ENCODE measurements at places on chromosomes 16 and 17.

GRCh38 chr17:76368545-76368944, 14.8 kb upstream of the PRPSAP1 start:
- no peak for DNase-seq

DNA sequence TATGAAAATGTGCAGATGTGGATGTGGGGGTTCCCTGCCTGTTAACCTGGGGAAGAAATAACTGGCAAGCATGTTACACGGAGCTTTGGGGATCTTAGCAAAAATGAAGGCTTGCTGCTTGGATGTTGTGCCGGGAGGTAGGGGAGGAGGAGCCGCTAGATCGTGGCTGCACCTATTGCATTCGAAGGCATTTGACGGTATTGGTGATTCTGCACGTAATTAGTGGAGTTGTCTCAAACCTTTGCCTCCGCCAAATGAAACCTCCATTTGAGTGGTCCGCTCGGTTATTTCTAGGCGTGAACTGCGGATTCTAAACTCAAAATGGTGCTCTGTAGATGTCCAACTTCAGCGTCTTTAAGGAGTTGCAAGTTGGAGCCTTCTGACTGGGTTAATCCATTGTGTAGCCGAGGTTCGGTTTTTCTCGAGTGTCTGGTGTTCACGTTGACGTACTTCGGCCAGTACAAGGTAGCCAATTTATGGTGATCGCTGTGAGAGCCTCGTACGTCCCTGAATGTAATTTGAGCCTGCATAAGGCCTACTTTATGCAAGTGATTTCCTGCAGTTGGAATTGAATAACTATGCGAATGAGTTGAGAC, 1.5 kb downstream of the TNRC6C start:
- DNase-seq = no peak

- no peak for DNase-seq
These were observed 11.8 kb downstream of the NXPH3 start for GRCh38 chr17:49587366-49588073.

DNA sequence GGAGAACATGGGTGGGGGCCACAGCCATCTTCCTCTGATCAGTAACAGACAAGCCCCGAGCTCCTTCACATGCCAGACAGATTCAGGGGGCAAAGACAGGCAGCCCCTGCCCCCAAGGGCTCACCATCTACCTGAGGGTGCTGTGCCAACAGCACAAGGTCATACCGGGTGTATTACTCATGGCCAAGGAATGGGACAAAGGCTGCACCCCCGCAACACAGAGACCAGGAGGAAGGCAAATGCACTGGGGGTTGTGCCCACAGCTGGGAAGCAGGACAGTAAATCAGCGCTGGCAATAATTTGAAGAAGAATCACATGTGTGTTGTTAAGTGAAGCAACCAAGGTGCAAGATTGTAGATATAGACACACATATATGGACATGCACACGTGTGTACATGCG, 137.1 kb downstream of the C16orf95 start:
- no peak for DNase-seq

DNA sequence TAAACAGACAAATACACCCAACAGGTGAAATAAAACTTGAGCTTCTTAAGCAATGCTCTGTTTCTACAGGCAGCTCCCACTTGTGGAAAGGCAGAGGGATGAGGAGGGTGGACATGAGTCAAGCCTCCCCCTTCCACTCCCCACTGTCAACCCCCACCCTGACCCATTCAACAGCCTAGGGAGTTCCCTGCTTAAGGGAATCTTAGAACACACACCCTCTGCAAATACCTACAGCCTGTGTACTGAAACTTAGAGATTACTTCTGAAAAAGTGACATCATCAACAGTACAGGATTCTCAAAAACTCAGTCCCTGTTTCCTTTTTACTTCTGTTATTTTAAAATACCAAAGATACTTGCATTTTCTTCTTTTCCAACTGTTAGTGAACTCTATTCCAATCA, 345.4 kb downstream of the SOX9 start:
- no peak for DNase-seq

GRCh38 chr16:58021661-58022551, 3.6 kb upstream of the MMP15 start:
- peak; percentile 46 for DNase-seq

GRCh38 chr17:69909389-69909788, 165.6 kb upstream of the KCNJ16 start:
- DNase-seq = no peak

- peak; percentile 67 for DNase-seq
These were observed 993 bp upstream of the ANKRD11 start for GRCh38 chr16:89491238-89491869.

- no peak for DNase-seq
These were observed 50.2 kb downstream of the PIGL start for GRCh38 chr17:16267174-16267573.

DNA sequence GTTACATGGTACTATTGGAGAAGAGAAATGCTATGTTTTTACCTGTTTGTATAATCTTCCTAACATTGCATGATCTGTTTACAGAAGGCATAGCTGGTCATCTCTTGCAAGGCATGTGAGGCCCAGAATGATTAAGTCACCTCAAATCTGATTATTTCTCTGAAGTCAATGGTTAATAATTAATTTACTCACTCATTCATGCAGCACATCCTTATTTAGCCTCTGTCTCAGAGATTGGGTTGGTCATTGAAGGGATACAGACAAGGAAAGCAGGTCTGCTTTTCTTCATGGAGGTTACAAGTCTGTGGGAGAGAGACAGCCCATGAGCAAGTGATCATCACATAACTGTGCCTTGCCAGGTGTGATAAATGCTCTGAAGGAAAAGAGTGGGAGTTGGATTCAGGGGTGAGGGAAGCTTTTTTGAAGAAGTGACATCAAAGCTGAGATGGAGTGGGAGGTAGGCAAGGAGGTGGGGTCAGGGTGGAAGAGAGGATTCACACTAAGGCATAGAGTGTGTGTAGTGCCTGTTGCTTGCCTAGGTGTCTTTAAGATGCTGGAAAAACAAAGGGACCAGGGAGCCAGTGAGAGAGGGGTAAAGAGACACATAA, 16.3 kb upstream of the RBFOX1 start:
- no peak for DNase-seq

- no peak for DNase-seq
These were observed 8.2 kb upstream of the CDK10 start for GRCh38 chr16:89678258-89678657.

GRCh38 chr16:86363836-86364618, 146.3 kb upstream of the FOXF1 start:
- DNase-seq = no peak

- DNase-seq = peak; percentile 78
These were observed 55.4 kb downstream of the TNRC6C start for GRCh38 chr17:78013683-78014467.

- DNase-seq = peak; percentile 32
These were observed 2.7 kb upstream of the AMFR start for GRCh38 chr16:56428091-56428490.

DNA sequence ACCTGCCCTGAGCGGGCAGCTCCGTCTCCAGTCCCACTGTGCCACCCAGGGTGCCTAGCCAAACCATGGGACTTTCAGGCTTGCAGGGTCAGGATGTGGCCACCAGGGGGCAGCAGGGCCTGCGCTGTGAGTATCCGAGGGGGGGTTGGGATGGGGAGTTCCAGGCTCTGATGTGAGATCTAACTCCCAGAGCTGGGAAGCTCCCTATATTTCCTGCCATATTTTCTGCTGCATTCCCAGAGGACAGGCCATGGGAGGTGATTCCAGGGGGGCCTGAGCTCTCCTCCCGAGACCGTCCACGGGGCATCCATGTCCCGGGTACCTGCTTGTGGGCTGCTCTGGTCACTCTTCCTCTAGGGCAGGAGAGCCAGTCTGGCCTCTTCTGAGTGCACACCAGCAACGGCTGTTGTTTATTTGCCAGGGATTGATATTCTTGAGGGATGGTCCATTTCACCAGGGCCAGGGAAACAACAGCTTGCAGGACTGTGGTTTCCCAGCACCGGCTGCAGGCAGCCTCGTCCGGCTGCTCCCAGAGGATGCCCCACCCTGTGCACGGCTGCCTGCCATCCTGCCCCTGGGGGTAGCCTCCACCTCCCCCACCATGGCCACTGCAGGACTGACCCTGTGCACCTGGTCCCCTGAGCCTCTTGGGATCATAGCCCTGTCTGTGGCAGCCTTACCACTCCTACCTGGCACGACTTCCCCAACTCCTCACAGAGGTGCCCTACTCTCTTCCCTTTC, 1.2 kb downstream of the GPR142 start:
- DNase-seq = peak; percentile 91

GRCh38 chr17:9522074-9522473, 53.5 kb downstream of the STX8 start:
- peak; percentile 45 for DNase-seq

DNA sequence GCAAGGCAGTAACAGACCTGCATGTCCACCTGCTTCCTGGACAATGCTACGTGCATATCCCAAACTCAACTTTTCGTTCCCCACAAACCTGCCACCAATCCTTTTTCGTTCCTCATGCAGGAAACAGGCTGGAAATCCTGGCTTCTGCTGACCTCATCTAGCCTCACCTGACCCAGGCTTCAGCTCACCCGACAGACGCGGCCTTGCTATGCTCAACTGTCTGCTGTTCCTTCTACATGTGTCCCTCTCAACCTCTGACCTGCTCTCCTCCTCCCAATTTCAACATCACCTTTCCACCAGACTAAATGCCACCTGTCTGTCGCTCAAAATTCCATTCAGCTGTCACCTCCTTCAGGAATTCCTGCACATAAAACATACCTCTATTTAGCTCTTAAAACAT, 44.5 kb downstream of the XPO6 start:
- no peak for DNase-seq

- no peak for DNase-seq
These were observed 63.4 kb downstream of the DHRS7C start for GRCh38 chr17:9728005-9728404.

GRCh38 chr16:66378741-66379570, 12.5 kb downstream of the CDH5 start:
- no peak for DNase-seq

DNA sequence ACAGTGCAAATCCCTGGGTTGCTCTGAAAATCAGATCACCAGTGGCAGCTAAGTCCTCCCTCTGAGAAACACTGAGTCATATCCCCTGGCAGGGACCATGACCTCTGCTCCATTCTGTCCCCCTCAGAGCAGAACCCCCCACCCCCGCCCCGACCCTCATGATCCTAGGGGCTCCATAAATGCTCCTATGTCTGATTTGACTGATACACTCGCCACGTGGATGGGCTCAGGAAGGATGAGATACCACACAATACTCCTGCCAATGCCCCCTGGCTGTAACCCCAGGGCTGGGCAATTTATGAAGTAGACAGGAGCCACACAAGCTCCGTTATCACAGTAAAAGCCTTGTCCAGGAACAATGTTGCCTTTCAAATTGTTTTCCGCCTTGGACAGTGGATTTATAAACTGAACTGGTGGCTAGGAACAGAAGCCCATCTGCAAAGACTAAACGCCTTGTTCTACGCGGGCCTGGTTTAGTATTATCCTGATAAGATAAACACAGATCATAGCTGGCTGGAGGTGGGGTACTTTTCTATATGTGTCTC, 394.8 kb downstream of the SLC39A11 start:
- no peak for DNase-seq

GRCh38 chr16:26614237-26614841, 452.4 kb upstream of the C16orf82 start:
- no peak for DNase-seq

DNA sequence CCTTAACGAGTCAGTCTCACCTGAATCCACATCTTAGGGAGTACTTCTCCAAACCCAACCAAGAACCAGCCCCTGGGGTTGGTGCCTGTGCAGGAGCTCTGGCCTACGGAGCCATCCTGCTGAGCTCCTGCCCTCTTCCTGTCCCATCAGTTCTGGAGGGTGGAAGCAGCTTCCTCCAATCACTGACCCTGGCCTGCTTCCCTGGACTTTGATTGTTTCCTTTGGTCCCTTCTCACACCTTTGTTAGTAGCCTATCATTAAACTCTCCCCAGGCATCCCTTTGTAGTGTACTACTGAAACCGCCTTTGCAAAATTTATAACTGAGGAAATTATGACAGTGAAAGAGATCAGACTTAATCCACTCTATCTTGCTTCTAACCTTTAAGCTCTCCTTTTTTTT, 21.1 kb upstream of the C16orf87 start:
- no peak for DNase-seq

DNA sequence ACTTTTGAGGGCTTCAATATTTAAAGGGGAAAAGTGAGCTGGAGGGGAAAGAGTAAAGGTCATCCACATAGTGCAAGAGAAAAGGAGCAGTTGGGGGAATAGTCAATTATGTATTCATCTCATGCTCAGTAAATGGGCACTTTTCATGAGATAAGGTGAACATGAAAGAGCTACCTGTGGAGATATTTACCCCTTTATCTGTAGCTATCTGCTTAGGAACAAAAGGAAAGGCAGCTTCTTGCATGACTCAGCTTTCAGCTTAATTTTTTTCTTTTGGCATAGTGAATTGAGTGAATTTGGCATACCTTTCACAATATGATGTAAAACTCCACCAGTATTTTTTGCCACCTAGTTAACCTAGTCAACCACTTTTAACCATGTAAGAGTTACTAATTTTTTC, 26.4 kb downstream of the CPD start:
- DNase-seq = no peak

GRCh38 chr17:82444941-82445521, 5.5 kb downstream of the CYBC1 start:
- no peak for DNase-seq

GRCh38 chr17:43416998-43417890, 18.5 kb downstream of the ARL4D start:
- DNase-seq = no peak

- DNase-seq = peak; percentile 74
These were observed 199.8 kb upstream of the CHMP6 start for GRCh38 chr17:80791758-80792284.

GRCh38 chr16:3444032-3444388, 530 bp downstream of the NAA60 start:
- DNase-seq = peak; percentile 81

DNA sequence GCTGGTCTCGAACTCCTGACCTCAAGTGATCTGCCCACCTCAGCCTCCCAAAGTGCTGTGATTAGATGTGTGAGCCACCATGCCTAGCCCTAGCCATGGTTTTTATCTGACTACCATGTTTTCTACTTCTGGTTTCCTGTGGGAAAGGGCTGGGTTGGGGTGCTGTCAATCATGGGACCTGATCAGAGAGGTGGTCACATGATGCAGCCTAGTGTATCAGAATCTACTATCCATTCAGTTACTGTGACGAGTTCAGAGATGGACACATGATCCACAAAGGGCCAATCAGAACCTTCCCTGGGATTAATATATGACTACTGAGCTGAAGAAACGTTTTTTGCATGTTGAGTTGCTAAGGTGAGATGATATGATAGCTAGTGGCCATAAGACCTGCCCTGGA, 59.1 kb downstream of the ABCC6 start:
- DNase-seq = no peak

Data from suppressor macrophage treated with lipopolysaccharide for 1 hour (primary cell).